ENCODE measurements at places on chromosomes 4 and X. TPM values are rescaled to one million over a fixed set of nuclear protein-coding genes. Genes with fewer than 3 reads are reported as not detected.

TLR8 gene
- total RNA-seq, result 0.42 TPM

UGT2A3 gene
- total RNA-seq, result not detected

MEPE gene
- total RNA-seq, result 18.3 TPM

DNA sequence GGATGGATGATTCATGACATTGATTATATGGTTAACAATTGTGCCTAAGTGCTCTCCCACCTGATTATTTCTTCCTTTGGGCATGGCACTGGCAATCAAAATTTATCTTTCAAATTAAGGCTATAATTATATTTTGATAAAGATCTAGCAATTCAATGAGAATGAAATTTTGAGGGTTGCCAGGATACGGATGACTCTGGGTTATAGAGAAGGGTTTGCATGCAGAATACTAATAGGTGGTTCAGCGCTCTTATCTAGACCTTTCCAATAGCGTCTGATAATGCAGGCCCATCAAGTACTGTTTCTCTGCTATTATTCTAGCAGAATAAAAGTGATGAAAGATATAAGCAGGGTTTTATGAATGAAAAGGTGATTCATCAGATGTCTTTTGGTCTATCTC, 74.9 kb upstream of the SCML1 start:
- DNase-seq, result no peak

- DNase-seq, result no peak
These were observed 40.9 kb downstream of the SEPTIN11 start for GRCh38 chr4:76990288-76991080.

- DNase-seq, result no peak
These were observed 282.9 kb downstream of the USP46 start for GRCh38 chr4:52376132-52376704.

RIBC1 gene
- total RNA-seq, result 1.2 TPM

- no peak for DNase-seq
These were observed 4.5 kb downstream of the G6PD start for GRCh38 chrX:154541896-154542722.

DNA sequence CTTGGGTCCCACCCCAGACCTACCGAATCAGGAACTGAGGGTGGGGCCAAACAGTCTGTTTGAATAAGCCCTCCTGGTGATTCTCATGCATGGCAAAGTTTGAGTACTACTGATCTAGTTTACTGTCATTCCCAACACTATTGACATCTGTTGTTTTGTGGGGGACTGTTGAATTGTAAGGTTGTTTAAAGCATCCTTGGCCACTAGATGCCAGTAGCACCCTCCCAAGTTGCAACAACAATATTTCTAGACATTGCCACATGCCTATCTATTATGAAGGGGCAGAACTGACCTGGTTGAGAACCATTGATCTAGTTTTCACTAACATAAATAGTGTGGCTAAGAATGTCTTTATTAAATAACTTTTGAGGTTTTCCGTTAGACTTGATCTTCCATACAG, 15.1 kb downstream of the TAF9B start:
- DNase-seq, result no peak

DNA sequence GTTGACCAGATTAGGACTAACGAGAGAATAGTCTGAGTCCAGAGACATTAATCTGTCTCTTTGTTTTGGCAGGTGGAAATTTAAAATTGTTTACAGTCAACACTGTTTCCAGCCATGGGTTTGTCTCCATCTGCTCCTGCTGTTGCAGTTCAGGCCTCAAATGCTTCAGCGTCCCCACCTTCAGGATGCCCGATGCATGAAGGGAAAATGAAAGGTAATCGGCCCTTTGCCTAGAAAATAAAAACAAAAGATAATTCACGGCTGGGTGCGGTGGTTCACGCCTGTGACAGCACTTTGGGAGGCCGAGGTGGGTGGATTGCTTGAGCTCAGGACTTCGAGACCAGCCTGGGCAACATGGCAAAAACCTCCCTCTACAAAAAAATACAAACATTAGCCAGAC, 815 bp downstream of the HCCS start:
- DNase-seq, result no peak

CFAP47 gene
- total RNA-seq, result 1.2 TPM
